ENCODE measurements at places on chromosomes 2 and 18.
A peak's percentile ranks its signal among the peaks of the same experiment; 100 is the strongest.

GRCh38 chr2:210169516-210170195 lies 1.6 kb downstream of the KANSL1L start:
- DNase-seq: no peak

- DNase-seq: no peak
These were observed 13.3 kb upstream of the ZNF521 start for GRCh38 chr18:25365242-25365641.

- DNase-seq: no peak
These were observed 14.5 kb downstream of the IL1R2 start for GRCh38 chr2:102005989-102006885.

GRCh38 chr18:45760462-45761036 lies 36.6 kb downstream of the SLC14A1 start:
- no peak for DNase-seq

DNA sequence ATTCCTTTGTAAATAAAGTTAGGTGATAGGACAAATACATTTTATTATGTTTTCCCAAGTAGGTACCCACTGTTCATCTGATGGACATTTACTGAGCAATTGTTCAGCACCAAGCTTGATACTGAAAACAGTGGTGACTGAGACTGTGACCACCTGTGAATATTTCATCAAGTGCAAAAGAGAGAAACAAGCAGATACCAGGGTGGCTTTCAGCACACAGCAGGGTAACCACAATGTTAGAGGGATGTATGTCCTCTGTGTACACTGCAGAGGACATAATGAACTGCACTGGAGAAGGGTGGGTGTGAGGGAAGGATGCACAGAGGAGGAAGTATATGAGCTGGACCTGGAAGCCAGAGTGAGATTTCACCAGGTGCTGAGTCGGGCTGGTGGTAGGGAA lies 411.8 kb downstream of the RAD51AP2 start:
- DNase-seq: no peak

DNA sequence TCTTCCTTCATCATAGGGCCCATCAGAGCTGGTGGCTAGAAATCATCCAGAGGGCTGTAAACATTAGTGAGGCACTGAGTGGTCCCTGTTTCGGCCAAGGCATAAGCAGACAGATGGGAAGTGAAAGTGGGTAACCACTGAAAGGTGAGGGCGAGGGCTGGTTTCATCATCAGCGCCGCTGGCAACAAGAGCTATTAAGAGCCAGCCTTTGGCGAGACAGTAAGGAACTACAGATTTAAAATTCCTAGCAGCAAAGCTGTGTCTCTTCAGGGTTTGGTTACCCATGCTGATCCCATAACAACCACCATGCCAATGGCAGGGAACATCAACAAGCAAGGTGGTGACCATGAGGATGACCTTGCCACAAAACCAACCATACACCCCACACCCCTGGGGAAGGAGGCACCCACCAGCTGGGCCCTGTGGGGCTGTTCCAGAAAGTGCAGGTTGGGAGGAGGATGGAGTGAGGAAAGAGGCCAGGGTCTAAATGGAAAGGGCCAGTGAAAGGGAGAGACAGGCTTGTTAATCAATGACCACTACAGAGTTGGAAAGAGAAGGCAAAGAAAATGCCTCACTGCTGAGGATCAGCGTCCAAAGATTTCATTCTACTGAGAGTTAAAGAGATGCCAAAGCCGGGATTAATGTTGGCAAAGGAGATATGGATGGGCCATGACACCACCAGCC lies 9.0 kb upstream of the SLC20A1 start:
- no peak for DNase-seq

DNA sequence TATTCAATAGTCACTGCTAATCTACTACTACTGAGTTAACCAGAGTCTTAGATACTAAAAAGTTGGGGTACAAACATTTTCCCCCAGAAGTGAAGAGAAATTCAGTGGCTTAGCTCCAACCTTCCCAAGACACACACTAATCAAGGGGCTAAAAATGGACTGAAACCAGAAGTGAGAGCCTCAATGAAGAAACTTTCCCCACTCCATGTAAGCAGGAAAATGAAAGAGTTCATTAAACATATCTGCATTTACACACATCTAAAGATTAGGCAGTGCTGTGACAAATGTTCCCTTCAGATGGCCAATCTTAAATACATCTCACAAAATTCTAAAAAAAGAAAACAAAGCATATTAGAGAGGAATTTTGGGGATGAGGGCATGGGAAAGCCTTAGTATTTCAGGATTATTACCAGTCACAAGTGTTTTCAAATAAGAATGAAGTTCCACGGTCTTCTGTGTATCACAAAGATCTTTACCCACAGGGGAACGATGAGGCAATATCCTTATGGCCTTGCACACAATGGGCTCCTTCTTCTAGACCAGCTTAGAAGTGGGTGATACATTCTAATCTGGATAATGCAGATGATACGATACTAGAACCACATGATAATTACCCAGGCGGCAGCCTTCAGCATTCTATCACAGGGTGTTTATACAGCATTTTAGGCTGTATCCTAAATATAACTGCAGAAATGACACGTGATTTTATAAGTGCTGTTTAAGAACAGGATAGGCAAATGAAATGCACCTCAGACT lies 17.1 kb downstream of the ANKRD44 start:
- DNase-seq: no peak

DNA sequence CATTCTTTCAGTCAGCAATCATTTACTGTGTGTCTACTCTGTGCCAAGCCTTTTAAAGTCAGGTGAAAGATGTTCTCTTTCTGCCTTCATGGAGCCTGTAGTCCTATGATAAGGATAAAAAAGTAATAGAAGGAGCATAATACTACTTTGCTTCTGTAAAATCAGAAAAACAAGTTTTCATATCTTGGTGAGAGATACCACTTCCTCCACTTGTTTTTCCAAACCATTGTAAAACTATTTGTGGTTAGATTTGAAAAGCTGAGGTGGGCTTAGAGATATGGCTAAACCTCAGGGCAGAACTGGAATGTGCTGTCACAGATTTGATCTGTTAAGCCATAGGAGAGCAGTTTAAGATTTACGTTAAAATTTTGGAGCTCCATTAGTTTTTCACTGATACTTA lies 104.7 kb upstream of the FAM117B start:
- no peak for DNase-seq

DNA sequence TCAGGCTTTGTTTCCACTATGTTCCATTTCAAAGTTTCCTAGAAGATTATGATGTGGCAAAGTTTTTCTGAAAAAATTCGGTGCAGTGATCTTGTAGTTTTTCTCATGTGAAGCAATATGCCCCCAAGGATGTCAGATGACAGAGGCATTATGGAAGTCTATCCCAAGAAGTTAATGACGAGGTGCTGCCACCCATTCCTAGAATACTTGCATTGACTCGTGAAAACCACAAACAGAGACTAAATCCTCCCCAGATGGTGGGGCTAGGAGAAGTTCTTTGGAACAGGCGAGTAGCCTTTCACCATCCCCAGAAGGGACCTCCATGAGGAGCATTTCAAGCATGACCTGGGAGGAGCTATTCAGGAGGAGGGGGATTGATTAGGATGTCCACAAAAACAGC lies 40.2 kb upstream of the COPS8 start:
- DNase-seq: no peak

DNA sequence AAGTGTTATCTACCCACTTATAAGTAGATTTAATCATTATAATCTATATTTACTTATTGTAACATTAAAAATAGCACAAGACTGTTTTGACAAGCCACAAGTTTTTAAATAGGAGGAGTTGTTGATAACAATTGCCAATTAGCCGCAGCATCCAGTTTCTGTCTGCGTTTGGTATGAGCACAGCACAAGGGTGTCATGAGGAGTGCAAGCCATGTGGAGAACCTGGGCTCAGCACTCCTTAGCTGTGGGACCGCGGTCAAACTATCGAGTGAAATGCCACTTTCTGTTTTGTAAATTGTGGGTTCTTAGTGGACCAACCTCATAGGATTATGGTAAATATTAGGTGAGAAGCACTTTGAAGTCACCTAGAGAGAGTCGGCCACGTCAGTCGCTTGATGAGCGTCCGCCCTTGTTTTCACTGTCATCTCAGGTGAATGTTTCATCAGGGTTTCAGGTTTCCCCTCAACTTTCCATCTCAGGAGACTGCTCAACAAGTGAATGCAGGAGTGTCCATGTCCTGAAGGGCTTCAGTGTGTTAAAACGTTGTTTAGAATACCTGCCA lies 294.5 kb downstream of the ZNF407 start:
- no peak for DNase-seq

DNA sequence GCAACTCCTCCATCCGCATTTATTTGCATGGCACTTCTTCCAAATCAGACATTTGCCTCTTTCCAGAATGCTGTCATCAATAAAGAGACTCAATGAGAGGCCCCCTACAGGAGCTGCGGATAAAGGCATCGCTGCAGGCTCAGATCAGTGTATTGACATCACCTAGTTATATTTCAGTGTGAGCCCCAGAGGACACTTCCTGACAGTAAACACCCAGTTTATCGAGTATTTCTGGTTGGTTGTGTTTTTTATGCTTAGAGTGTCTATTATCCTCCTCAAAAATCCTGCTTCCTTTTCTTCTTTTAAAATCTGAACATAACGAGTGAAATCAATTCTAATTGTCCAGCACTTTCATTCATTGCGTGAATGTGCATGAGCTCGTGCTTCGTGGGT lies 38.8 kb downstream of the NRP2 start:
- DNase-seq: no peak

DNA sequence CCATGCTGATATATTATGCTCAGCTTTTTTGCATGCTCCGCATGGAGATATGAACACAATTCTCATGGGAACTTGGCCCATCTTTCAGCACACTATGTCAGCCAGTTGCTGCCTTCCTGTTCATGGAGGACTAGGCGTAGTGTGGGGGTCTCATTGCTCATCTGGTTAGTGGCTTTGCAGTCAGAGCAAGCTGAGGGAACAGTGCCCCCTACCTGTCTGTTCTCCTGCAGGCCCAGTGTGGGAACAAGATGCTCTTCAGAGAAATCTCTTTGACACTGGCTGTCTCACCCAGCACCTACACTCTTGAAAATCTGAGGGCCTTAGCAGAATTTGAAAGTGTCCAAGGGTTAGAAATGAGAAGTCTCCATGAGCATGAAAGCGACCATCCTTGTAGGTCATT lies 47.1 kb downstream of the SPTBN1 start:
- peak; percentile 4 for DNase-seq

DNA sequence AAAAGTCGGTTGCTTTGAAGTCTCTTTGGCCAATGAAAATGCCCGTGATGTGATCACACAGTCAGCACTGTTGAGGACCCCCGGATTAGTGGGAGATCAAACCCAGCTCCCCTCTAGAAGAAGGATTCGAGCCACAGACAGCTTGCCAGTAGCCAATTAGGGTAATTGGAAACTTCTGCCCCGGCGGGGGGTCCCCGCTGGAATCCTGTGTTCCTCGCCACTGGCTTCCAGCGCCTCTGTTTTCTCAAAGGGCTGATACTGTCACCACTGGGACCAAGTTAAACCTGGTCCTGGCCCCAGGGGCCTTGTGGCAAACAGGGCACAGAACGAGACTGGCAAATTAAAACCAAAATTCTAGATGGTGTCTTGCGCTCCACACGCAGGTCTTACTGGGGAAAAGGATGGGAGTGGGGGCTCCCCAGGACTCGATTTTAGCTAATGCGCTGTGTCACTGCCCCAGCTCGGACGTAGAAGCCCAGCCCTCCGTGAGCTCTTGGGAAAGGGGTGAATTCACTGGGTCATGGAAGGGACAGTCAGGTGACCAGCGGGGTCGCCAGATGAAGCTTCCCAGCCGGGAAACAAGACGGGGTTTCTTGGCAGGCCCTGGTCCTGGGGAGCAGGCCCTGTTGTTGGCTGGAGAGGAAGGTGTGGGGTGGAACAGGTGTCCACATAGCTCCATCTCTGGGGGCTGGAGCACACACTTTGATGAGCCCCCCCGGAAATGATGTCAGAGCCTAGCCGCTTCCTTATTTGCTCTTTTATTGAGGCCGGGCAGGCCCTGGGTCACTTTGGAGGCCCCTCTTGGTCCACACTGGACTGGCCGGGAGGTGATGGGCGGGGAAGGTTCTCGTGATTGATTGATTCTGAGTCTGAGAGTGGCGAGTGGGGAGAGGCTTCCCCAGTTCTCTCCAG lies 90.2 kb downstream of the SMAD7 start:
- no peak for DNase-seq

DNA sequence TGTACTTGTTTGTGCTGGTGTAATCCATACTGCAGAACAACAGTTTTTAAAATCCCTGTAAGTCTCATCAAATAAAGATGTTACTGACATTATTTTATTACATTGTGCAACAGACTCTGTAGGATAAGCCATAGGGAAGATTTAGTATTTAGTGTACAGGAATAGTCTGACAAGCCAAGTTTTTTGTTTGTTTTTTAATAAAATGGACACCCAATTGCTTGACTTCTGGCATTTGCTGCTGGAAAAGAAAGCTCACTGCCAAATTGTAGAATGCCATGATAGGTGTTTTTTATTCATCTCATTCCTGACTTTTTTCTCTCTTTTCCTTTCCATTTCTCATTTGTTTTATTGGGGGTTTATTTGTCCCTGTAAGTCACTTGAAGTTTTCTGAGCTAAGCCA lies 38.1 kb downstream of the SMARCAL1 start:
- no peak for DNase-seq

DNA sequence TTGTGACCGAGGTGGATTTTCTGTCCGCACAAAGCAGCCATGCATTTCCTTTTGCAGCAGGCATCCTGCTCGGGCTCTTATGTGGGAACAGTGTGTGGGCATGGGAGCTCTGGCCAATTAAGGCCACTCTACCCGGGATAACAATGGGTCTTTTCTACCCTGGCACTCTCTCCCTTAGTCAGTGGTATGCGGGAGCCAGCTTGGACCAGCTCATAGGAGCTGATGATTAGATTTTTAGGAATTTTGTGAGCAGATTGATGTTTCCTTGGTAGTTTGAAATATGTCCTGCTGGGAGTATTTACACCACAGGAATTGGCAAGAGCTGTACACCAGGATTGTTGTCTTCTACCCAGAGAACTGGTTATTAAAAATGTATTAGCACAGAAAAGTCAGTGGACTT lies 89.3 kb downstream of the SPP2 start:
- DNase-seq: no peak

DNA sequence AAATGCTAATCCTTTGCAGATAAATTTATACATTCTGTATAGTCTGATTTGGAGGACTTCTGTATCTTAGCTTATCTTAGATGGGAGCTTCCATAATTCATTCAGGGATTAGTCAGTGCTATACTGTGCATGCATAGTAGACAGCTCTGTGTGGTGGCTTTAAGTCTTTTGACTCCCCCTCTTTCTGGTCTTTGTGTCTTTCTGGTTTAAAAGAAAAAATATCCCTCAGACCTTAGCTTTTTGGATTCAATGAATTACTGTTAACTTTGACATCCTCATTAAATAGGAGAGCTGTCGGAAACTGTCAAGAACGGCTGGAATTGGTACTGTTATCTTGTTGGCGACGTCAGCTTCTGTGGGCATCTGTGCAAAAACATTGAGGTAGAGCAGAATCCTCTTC lies 130.4 kb downstream of the SPTBN1 start:
- DNase-seq: no peak

DNA sequence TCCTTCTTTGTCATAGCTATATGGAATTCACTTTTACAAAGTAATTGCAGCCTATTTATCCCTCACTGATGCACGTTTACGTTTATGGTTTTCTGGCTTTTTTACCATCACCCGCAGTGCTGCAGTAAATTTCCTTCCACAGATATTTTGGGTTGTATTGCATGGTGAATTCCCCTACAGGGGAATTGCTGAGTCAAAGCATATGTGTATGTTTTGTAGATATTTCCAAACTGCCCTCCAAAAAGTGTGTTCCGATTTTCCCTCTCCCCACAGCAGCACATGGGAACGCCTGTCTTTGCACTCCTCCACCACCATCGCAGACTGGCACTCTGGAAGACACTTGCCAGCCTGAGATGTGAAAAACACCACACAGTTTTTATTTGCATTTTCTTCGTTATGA lies 80.6 kb upstream of the UXS1 start:
- DNase-seq: no peak
